ENCODE measurements at places on chromosomes 7 and 10.

GRCh38 chr7:105010504-105011130 is 3.4 kb upstream of the KMT2E start:
- DNase-seq, result no peak

DNA sequence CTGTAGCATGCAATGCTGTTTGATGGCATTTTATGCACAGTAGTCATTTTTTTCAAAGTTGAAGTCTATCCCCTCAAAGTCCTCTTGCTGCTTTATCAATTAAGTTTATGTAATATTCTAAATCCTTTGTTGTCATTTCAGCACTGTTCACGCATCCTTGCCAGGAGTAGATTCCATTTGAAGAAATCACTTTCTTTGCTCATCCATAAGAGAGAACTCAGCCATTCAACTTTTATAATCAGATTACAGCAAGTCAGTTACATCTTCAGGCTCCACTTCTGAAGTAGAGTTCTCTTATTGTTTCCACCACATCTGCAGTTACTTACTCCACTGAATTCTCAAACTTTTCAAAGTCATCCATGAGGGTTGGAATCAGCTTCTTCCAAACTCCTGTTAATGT is 32.3 kb downstream of the SDHAF3 start:
- DNase-seq, result no peak

DNA sequence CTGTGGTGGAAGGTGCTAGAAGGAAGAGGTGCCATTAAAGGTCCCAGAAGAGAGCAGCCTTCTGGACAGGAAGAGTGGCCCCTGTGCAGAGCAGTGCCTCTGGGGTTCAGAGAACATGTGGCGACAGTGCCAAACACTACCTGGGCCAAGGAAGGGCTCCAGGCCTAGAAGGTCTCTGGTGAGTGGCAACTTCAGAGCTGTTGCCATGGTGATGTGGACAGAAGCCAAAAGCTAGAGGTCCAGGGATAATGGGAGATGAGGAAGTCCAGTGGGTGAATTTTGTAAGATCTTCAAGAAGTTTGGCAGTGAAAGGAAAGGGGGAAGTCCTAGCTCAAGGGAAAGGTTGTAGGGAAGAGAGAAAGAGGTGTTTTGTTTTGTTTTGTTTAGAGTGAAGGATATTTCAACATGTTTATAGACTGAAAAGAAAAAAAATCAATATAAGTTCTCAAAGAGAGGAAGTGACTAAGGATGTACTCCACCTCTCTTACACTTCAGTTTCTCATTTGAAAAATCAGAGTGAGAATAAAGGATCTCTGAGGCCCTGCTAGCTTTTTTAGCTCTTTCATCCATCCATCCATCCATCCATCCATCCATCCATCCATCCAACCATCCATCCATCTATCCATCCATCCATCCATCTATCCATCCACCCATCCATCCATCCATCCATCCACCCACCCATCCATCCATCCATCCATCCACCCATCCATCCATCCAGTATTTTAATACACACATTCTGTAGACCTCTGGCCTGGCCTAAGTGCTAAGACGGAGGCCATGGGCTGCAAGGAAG is 77.1 kb upstream of the DUSP5 start:
- no peak for DNase-seq

GRCh38 chr7:83751217-83751616 is 102.3 kb upstream of the SEMA3E start:
- no peak for DNase-seq

GRCh38 chr10:18097524-18097923 is 42.7 kb upstream of the CACNB2 start:
- DNase-seq, result no peak

GRCh38 chr7:133428876-133429275 is 176.0 kb downstream of the EXOC4 start:
- DNase-seq, result no peak

- DNase-seq, result no peak
Observed at GRCh38 chr7:101287032-101287431, 34.6 kb downstream of the IFT22 start.

GRCh38 chr10:75788394-75789205 is 357.2 kb downstream of the LRMDA start:
- DNase-seq, result no peak

DNA sequence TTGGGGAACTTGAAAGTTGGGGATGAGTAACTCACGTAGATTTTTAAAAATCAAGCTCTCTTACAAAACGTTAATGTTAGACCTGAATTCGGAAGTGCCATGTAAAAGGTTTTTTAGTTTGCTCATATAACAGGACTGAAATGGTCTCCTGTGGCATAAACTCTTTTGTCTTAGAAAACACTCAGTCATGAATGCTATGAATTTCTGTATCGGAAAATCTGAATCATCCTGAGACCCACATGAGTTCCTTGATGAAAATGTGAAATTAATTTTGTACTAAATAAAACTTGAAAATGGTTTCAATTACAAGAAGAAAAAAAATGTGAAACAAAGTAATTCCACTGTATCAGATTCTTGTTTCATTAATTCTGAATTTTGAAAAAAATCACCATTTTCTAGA is 134.8 kb upstream of the BMPER start:
- DNase-seq, result no peak
